ENCODE measurements at places on chromosomes 2 and 18.

DNA sequence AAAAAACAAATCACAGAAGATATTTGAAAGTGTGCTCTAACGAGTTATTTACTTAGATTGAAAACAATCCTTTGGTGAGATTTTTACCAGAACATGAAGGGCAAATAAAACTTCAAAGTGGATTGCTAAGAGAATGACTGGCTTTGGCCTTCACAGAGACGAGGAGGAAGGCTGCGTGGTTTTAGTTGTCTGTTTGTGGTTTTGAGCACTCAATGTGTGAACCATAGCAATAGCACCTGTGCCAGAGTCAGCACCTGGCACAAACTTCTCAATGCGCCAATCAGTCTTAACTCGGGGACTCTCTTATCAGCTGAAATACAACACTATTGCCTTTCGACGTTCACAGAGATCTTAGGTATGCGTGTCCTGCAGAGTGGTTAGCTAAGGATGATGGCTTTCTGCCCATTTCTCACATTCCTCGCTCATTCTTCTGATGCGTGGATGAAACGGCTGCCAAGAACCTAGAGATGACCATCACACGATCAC lies 70.0 kb downstream of the MBP start:
- H3K27me3 ChIP-seq, result no peaks in the 10 kb centered on the region
- peaks cover 71% of the 10 kb centered on the region for H3K4me1 ChIP-seq
- H3K27ac ChIP-seq, result peak overlapping the region; percentile 99

DNA sequence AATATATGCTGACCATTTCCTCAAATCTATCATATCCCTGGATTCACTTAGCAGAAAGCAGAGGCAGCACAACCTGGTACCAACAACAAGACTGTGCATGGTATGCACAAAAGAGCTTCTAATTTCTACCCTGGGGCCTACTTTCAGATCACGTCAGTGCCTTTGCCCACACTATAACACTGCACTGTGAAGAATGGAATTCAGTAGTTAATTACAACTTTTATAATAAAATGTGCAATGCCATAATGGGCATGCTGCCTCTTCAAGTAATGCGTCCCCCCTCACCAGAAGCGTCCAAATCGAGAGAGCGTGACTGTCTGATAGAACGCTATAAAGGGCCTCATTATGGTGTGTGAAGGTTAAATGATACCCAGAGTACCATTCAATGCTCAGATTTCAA lies 328.1 kb upstream of the PKDCC start:
- DNase-seq, result no peak
- H3K27me3 ChIP-seq, result no peaks in the 10 kb centered on the region
- H3K27ac ChIP-seq, result no peak overlapping the region
- no peak overlapping the region for H3K4me3 ChIP-seq

GRCh38 chr2:235829726-235830125 lies 335.9 kb downstream of the AGAP1 start:
- H3K27ac ChIP-seq, result no peak overlapping the region
- no peaks in the 10 kb centered on the region for H3K27me3 ChIP-seq
- DNase-seq, result no peak
- H3K4me3 ChIP-seq, result no peak overlapping the region
- H3K4me1 ChIP-seq, result no peaks in the 10 kb centered on the region
- H3K36me3 ChIP-seq, result peaks cover 12% of the 10 kb centered on the region

DNA sequence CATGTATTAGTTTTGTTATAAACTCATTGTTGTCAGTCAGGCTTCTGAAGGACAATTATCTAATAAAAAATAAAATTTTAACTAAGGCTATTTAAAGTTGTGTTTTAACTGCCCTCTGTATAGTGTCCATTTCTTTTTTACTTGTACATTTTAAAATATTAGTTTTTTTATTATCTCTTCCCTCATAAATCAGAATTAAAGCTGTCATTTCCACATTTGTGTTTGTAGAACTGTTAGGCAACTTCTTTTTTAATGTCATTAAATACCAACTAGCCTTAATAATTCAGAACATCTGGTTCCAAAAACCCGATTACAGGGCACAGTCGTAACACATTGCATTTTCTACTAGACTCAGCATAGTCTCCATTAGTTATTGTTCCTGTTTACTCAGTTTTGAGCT lies 1749.0 kb upstream of the CELF4 start:
- H3K36me3 ChIP-seq, result no peaks in the 10 kb centered on the region
- H3K4me1 ChIP-seq, result no peaks in the 10 kb centered on the region
- H3K27ac ChIP-seq, result no peak overlapping the region
- no peak for DNase-seq

DNA sequence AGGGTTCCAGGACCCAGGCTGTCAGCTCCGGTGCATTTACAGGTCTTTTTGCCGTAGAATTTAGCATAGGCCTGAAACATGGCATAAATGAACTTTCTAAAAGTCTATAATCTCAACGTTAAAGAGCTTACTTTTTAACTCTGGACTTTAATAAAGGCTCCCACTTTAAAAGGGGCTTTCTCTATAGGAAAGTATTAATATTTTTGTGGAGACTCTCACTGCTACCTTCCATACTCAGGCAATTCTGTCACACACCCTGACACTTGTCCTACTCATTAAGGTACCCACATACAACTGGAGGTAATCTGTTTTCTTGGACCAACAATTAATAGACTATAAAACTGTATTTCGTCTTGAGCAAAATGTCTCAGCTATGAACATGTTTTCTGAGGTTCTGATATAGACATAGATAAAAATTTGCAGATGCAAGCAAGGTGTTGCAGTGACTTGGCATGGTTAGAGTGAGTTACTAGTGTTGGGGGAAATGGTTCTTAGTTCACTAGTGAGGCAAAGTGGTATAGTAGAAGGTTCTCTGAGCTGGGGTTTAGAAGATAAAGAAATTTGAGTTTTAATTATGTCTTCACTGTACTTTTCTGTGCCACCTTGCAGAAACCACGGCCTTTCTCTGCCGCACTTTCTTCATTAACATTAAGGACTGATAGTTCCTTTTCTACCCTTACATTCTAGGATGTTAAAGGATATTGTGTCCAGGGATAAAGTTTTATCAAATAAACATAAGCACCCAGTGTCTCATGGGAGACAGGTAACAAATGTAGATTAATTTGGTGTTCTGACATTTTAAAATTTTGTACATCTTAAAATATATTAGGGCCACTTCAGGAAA lies 10.8 kb upstream of the NR4A2 start:
- peak overlapping the region; percentile 99 for H3K27ac ChIP-seq
- DNase-seq, result peak; percentile 10
- H3K4me3 ChIP-seq, result peak overlapping the region; percentile 92
- no peaks in the 10 kb centered on the region for H3K27me3 ChIP-seq
- peaks cover 10% of the 10 kb centered on the region for H3K4me1 ChIP-seq
- peaks cover 27% of the 10 kb centered on the region for H3K36me3 ChIP-seq

DNA sequence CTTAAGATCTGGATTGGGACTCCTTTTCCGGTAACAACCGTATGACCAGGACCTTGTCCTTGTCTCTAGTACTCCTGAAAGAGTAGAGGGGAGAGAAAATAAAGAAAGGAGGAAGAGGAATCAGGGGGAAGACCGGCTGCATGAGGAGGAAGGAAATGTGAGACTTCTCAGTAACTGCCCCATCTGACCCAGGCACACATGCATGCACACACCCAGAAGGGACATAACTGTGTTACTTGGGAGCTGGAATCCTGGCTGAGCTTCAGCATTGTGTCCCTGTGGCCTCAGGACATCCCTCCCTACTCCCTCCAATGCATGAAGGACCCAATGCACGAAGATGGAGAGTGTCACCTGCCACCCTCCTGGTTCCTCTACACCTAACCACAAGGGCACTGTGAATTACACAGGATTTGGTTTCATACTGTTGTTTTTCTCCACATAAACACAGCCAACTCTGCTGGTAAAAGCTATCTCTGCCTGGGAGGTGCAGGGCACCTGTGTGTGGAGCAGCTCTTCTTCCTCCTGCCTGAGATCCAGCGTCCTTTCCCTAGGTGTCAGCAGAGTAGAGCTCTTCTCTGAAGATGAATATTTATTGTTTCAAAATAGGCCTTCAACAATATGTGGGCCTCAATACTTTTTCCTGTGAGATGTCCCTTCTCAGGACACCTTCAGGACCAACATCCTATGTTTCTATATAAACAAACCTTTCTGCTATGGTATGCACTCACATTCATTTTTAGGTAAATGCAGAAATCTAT lies 574.1 kb upstream of the ID2 start:
- H3K4me1 ChIP-seq, result peaks cover 7% of the 10 kb centered on the region
- no peak overlapping the region for H3K27ac ChIP-seq
- DNase-seq, result no peak
- no peaks in the 10 kb centered on the region for H3K36me3 ChIP-seq
- no peak overlapping the region for H3K4me3 ChIP-seq

DNA sequence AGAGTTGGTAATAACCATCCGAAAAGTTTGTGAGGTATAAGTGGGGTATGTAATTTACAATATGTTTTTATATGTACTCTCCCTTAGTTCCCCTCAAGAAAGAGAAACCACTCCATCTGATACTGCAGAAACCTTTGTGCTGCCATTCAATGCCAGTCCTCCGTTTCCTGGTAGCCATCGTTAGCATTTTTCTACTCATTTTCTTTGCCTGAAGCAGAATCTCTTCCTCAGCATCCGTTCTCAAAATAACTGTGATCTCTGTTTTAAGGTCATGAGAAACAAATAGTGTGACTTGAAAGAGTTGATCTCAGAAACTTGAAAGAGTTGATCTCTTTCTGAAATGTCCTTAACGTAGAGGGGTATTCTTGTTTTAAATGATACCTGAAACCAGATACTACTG lies 996 bp downstream of the PTCD3 start:
- peaks cover 56% of the 10 kb centered on the region for H3K4me1 ChIP-seq
- no peak for DNase-seq
- no peaks in the 10 kb centered on the region for H3K27me3 ChIP-seq
- H3K27ac ChIP-seq, result peak overlapping the region; percentile 98

- H3K4me3 ChIP-seq, result no peak overlapping the region
- no peak overlapping the region for H3K27ac ChIP-seq
- peaks cover 7% of the 10 kb centered on the region for H3K4me1 ChIP-seq
- H3K27me3 ChIP-seq, result no peaks in the 10 kb centered on the region
- no peaks in the 10 kb centered on the region for H3K36me3 ChIP-seq
- no peak for DNase-seq
Measured at GRCh38 chr18:22552254-22552653, 134.5 kb upstream of the CTAGE1 start.

GRCh38 chr2:12303181-12304030 lies 413.3 kb upstream of the TRIB2 start:
- no peak overlapping the region for H3K4me3 ChIP-seq
- H3K4me1 ChIP-seq, result peaks cover 11% of the 10 kb centered on the region
- H3K27ac ChIP-seq, result no peak overlapping the region
- no peak for DNase-seq
- no peaks in the 10 kb centered on the region for H3K36me3 ChIP-seq

DNA sequence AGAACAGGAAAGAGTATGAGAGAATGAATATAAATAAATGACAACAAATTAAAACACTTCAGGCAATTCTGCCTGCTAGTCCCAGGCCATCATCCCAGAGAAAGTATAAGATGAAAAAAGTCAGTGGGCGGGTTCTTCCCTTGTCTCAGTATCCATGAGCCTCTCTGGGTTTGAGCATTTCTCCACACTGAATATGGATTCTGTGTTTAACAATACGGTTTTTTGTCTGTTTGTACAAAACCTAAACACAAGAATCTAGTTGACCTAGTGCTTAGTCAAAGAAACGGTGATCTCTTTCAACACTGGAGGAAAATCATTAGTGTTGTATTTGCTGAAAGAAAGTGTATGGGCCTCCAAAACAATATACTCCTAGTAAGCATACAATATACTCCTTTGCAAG lies 10.0 kb downstream of the SUCLG1 start:
- no peaks in the 10 kb centered on the region for H3K27me3 ChIP-seq
- no peak for DNase-seq
- H3K4me3 ChIP-seq, result no peak overlapping the region
- no peak overlapping the region for H3K27ac ChIP-seq

- H3K36me3 ChIP-seq, result no peaks in the 10 kb centered on the region
- no peak for DNase-seq
- no peaks in the 10 kb centered on the region for H3K27me3 ChIP-seq
- H3K4me1 ChIP-seq, result no peaks in the 10 kb centered on the region
Measured at GRCh38 chr18:28284132-28284531, 107.2 kb upstream of the CDH2 start.

GRCh38 chr2:200962811-200963123 lies 693 bp downstream of the ORC2 start:
- H3K27me3 ChIP-seq, result no peaks in the 10 kb centered on the region
- peak overlapping the region; percentile 99 for H3K27ac ChIP-seq
- H3K4me3 ChIP-seq, result peak overlapping the region; percentile 98
- peaks cover 20% of the 10 kb centered on the region for H3K36me3 ChIP-seq

DNA sequence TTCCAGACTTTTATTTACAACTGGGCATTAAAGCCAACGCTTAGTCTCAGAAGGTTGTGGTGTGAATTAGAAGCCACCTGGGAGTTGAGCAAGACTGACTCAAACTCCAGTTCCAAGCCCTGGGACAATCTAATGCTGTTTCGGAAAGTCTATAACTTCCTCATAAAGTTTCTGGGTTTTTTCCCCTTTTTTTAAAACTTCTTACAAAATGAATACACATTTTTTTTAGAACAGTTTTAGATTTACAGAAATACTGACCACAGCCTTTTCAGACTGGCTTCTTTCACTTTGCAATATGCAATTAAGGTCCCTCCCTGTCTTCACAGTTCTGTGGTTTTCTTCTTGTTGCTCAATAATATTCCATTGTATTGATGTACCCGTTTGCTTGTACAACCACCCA lies 115.9 kb upstream of the TWIST2 start:
- no peak overlapping the region for H3K4me3 ChIP-seq
- H3K36me3 ChIP-seq, result no peaks in the 10 kb centered on the region
- no peak for DNase-seq
- H3K27me3 ChIP-seq, result peaks cover 38% of the 10 kb centered on the region
- no peak overlapping the region for H3K27ac ChIP-seq

DNA sequence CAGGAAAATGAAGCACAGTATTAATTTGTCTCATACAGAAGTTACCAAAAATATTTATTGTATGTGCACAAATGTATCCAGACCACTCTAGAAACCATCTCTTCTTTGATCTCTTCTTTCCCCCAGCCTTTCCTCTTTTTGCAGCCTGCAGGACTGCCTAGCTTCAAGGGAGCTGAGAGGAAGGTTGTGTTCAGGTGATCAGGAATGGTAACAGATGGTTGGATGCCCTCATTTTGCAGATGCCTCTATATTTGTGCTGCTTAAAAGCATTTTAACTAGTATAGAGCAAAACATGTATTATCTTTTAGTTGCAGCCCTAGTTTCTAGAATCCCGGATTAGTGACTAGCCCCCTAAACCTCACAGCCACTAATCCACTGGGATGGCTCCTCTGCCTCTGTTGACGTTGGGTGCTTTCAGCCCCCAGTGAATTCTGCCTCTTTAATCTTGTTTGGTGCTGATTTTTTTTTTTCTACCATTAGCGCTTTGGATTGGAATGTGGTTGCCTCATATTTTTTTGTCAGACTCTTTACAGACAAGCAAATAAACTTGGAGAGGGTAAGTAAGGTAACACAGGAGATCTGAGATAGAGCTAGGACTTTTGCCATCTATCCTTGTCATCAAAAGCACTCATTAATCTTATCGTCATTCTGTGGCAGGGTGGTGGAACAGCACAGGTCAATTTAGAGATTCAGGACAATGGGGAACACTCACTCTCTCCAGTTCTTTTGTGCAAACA lies 103.8 kb upstream of the NDUFV2 start:
- H3K27ac ChIP-seq, result no peak overlapping the region
- no peaks in the 10 kb centered on the region for H3K36me3 ChIP-seq
- no peak for DNase-seq
- H3K4me3 ChIP-seq, result no peak overlapping the region
- H3K27me3 ChIP-seq, result peaks cover 42% of the 10 kb centered on the region
- H3K4me1 ChIP-seq, result no peaks in the 10 kb centered on the region

All from effector memory CD8-positive, alpha-beta T cell (primary cell).